Caki2 (cell line): ENCODE measurements at places on chromosomes 16 and 17. TPM values are rescaled to one million over a fixed set of nuclear protein-coding genes. Genes with fewer than 3 reads are reported as not detected.

Gene TPSAB1
- total RNA-seq, result not detected in 2 replicates

DNA sequence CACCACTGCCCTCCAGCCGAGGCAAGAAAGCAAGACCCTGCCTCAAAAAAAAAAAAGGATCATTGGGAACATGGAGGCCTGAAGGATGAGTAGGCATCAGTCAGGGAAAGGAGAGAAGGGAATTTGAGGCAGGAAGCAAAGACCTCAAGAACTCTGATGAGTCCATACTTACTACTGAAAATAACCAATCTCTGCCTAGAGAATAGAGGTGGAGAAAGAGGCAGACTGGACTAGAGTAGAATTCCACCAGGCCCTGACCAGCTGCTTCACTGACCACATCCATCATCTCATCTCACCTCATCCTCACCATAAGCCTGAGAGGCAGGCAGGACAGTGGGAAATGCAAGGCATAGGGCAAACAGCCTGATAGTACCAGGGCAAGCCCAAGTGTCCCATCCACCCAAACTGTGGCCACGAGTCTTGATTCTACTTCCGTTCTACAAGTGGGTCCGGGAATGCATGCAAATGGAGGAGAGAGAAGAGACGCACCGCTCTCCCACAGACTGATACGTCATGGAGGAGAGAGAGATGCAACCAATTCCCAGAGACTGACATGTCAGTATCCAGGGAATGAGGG is 17.1 kb downstream of the ANKRD11 start:
- DNase-seq, result no peak

DNA sequence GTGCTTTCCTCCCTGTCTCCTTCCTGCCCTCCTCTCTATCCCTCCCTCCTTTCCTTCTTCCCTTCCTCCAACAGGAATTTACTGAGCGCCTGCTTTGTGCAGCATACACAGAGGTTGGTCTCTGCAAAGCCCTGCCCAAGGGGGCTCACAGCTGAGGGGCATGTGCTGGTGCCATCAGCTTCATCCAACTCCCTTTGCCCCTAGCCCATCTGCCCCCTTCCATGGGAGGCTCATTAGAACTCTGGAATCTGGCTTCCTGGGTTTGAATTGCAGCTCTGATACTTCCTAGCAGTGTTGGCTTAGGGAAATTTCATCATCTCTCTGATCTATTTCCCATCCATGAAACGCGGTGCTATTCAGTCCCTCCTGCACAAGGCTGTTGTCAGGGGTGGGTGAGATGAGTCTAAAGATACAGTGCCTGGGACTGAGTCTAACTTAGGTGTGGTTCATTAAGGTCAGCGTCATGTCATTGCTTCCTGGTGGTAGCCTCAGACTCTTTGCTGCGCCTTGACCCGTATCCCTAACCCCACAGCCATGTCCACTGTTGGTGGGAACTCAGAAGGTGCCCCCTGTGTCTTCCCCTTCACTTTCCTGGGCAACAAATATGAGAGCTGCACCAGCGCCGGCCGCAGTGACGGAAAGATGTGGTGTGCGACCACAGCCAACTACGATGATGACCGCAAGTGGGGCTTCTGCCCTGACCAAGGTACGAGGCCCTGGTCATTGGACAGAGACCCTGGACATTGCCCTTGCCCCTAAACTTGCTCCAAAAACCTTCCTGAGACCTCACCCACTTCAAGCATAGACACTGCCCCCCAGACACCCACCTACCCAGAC is 10.3 kb downstream of the MMP2 start:
- no peak for DNase-seq

Gene CHST5
- total RNA-seq, result not detected in 2 replicates

Gene MYADML2
- total RNA-seq, result not detected in 2 replicates
